ENCODE measurements at places on chromosomes 7 and 10.

- DNase-seq: no peak
Observed at GRCh38 chr10:126423732-126424491, 35.6 kb upstream of the ADAM12 start.

DNA sequence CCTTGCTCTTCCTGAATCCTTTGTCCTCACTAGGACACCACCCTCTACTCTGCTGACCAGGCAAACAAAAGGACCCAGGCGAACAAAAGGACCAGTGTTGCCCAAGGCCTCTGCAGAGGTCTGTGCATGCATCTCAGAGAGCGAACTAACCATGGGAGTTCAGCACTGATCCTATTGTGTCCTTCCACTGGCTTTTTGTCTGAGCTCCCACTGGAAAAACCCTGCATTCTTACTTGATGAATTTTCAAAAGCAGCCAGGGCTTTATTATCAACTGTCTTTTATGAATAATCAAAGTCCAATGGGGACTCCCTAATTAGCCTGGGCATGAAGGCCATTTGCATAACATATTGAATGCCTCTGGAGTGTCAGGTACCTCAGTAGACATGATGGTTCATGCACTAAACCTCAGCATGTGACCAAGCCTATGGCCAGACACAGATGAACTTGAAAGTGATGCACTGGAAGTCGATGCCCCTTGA, 140.6 kb downstream of the KCNMA1 start:
- DNase-seq: no peak

- DNase-seq: no peak
Observed at GRCh38 chr10:74873803-74874454, 47.5 kb downstream of the KAT6B start.

GRCh38 chr7:150715293-150715692, 1.1 kb upstream of the GIMAP1 start:
- no peak for DNase-seq

- no peak for DNase-seq
Observed at GRCh38 chr7:155324012-155324917, 26.6 kb downstream of the INSIG1 start.

GRCh38 chr7:156519070-156519469, 121.5 kb upstream of the RNF32 start:
- DNase-seq: no peak

DNA sequence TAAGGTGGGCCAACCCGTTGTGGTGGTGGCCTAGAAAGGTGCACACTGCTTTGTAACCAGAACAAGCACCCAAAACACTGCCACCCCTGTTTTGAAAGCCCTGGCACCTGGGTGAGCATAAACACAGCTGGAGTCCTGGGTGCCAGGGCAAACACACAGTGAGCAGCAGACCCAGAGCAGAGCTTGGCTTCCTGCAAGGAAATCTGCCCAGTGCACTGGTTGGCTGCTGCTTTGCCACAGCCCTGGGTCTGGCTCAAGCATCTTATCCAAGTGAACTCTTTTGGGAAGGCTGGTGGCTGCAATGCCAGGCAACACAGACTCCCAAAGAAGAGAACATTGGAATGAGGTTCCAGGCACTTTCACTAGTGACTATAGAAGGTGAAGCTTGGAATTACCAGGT, 145.5 kb upstream of the PDE1C start:
- DNase-seq: no peak

Measured in stimulated activated CD4-positive, alpha-beta T cell treated with anti-CD3 and anti-CD28 coated beads, Interleukin-4, amount 100 ng/mL, for 4 hours (primary cell).